ENCODE measurements at places on chromosomes 4 and X.

GRCh38 chr4:20065952-20066351, 185.8 kb upstream of the SLIT2 start:
- DNase-seq: no peak

GRCh38 chrX:43898406-43899035, 16.3 kb upstream of the MAOB start:
- peak; percentile 27 for DNase-seq

- peak; percentile 88 for DNase-seq
Observed at GRCh38 chr4:8472689-8473197, 32.2 kb downstream of the TRMT44 start.

DNA sequence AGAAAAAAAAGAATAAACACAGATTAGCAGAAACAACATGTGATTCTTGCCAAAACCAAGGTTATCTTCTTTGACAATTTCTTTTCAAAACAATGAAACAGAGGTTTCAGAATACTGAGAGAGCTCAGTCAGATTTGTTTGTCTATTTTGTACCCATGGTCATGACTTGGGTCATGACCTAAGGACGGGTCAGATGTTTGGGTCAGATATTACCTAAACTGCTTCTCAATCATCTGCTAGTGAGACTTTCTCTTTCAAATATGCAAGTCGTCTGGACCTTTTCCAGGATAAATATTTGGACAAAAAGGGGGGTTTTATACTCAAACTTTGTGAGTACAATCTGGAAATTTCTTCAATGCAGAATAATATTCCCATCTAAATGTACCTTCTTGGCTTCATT, 148.3 kb upstream of the USP38 start:
- no peak for DNase-seq

DNA sequence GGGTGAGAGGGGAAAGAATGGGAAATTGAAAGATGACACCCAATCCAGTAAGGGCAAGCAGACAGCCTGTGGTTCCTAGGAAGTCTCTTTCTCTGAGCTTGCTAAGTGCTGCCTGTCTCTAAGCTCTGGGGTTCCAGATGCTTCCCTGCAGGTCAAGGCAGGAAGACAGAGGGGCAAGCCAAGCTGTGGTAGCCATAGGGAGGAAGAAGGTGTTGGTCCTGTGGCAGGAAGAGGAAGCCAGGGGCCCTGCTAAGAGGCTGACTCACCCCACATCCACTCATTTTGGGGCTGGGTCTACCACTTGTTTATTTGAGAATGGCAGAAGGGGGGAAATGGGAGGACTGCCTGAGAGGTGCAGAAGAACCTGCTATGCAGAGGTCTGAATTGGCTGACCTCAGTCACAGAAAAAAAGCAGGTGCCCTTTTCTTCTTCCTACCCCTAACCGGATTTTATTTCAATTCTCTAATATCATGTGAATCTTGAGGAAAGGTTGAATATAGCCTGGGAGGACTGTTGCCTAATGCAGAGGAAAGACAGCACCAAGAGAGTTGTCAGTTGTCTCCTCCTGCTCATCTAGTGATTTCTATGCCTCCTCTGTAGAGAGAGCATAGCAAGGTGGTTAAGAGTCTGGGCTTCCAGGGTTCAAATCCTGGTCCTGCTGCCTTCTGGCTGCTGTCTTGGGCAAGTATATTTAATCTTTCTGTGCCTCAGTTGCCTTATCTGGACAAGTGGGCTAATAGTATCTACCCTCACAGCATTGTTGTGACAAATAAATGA, 27.4 kb downstream of the HOPX start:
- DNase-seq: no peak

GRCh38 chrX:155215443-155216178, 649 bp upstream of the VBP1 start:
- DNase-seq: no peak

DNA sequence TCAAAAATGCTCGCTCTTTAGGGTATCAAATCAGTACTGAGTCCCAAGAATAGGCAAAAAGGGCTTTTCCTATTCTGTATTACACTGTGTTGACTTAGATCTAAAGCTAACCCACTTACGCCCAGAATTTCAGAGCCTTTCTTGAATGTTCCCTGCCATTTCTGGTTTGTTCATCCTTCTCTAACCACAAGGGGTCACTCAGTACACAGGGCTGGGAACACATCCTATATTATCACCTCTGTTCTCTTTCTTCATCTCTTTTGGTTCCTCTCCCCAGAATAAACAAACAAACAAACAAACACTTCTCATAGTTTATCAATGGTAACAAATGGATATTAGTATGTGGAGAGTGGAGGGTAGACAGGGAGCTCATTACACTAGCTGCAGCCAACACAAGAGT, 25.5 kb upstream of the MORC4 start:
- DNase-seq: peak; percentile 55

GRCh38 chr4:110854021-110854678, 231.3 kb upstream of the PITX2 start:
- DNase-seq: peak; percentile 86

DNA sequence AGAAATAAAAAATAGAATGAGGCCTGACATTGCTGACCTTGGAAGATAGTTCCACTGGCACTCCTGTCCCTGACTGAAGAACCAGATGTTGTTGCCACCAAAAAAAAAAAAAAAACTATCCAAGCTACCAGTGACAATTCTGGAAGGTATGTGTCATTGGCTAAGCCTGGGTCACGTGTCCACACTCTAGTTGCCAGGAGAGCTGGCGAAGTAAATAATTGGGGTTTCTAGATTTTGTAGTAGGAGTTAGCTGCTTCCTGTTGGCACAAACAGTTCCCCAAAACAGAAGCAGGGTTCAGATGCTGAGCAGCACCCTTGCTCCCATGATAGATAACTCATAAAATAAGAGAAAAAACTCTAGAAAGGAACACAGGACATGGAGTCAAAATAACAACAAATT, 20.5 kb downstream of the MND1 start:
- DNase-seq: no peak

GRCh38 chr4:139214039-139214534, 37.1 kb upstream of the ELF2 start:
- DNase-seq: no peak

- no peak for DNase-seq
Observed at GRCh38 chr4:2356123-2357069, 62.0 kb downstream of the ZFYVE28 start.

DNA sequence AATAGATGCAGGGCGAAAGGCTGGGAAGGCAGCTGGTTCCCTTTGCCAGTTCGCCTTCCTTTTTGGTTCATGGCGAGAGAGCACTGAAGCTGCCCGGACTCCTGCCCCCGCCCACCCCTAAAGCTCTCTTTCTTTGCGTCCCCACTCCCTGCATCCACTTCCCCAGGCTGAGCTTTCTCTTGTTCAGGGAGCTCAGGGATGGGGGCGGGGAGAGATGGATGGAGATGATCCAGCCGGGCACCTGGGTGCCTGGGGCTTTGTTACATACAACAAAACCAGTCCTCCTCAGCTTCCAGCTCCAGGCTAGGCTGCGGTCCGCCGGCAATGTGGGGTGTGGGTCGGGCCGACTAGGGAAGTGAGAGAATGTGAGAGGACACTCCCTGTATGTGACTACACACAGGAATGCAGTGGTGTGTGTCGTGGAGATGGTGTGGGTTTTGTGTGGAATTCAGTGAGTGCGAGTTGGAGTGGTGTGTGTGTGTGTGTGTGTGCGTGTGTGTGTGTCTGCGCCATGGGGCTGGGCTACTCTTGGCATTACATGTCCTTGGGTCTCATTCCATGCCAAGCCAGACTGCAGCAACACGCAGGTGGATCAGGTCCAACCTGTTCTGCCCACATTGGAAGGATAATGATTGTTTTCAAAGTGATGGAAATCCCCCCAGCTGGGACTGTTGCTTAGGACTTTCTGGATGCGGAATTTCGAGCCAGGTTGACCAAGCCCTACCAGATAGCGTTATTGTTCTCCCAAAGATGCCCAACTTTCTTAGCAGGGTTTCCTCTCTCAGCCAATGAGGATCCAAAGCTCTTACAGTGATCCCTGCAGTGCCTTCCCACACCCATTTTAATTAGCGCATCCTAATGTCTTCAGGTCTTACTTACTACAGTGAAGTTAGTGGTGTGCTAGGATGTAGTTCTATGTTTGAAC, 149.4 kb upstream of the CHRDL1 start:
- DNase-seq: no peak

GRCh38 chr4:74006009-74006476, 7.6 kb upstream of the CXCL5 start:
- peak; percentile 55 for DNase-seq

DNA sequence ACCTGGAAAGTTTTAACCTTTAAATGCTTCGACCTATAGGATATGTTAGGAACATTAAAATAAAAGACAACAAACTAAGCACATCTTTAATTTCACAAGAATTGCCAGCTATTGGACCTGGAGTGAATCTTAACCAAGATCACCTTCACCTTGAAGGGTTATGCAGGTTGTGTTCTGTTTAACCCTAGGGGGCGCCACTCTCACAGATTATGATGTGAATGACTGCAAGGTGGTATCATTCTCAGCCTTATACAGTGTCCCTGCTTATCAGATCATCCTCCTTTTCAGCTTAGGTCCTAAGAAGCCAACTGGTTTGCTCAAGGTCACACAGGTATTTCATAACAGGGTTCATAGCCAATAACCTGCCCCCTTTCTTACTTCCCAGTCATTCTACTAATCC, 23.5 kb downstream of the INTS6L start:
- no peak for DNase-seq

- DNase-seq: no peak
Observed at GRCh38 chr4:76326515-76326914, 20.0 kb downstream of the STBD1 start.
